Activated T-cell treated with anti-CD3 and anti-CD28 coated beads, Interleukin-2, amount 50 U/mL, for 72 hours (primary cell): ENCODE measurements at places on chromosomes 1 and 21.

DNA sequence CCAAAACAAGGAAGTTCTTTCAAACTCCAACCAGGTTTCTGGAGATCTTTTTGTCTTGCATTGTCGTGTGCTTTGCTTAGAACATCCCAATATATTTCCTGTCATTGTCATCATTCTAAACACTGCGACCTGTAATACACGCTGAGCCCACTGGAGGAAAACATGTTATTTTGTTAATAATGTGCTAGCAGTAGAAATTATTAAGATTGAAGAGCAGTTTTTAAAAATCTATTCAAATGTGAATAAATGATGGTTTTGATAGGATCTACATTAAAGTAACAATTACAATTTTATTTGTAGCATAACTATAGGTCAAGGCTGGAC, 268.5 kb downstream of the PTPRC start:
- no peak for DNase-seq
- H3K4me3 ChIP-seq, result peak overlapping the region; percentile 54
- peaks cover 48% of the 10 kb centered on the region for H3K4me1 ChIP-seq
- H3K27me3 ChIP-seq, result no peaks in the 10 kb centered on the region
- peak overlapping the region; percentile 39 for H3K27ac ChIP-seq
- H3K36me3 ChIP-seq, result no peaks in the 10 kb centered on the region

DNA sequence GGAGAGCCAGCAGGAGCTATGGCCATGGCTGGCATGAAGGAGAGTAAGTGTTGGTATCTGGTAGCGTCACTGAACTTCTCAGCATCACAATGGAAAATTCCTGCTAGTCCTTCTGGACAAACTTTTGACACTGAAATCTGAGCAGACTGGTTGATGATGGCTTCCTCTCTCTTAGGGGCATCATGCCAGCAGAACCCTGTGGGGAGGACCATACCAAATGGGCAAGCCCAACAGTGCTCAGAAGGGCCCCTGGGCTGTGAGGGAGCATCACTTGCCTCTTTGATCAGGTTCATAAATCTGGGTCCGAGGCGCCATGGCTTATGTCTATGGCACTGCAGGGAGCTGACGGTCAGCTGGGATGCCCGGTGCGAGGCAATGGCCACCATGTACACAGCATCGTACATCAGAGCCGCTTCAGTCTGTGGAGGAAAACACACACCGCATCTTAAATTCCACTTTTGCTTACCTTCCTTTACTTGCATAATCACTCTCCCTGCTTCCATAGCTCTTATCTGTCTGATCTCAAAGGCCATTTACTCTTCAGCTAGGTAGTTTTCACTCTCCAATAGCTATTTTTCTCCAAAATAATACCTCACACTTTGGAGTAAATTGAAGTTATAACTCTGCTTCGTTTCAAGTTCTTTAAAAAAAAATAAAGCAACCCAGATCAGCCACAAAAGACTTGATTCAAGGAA, 297.1 kb downstream of the GRIK1 start:
- no peaks in the 10 kb centered on the region for H3K36me3 ChIP-seq
- no peak for DNase-seq
- H3K4me3 ChIP-seq, result no peak overlapping the region
- H3K4me1 ChIP-seq, result peaks cover 6% of the 10 kb centered on the region

GRCh38 chr1:154664331-154665002, 56.5 kb upstream of the ADAR start:
- no peaks in the 10 kb centered on the region for H3K4me1 ChIP-seq
- no peak overlapping the region for H3K27ac ChIP-seq
- no peak overlapping the region for H3K4me3 ChIP-seq
- H3K36me3 ChIP-seq, result no peaks in the 10 kb centered on the region

- peaks cover 65% of the 10 kb centered on the region for H3K4me1 ChIP-seq
- no peaks in the 10 kb centered on the region for H3K27me3 ChIP-seq
These were observed 625 bp upstream of the DARS2 start for GRCh38 chr1:173823781-173824314.

GRCh38 chr1:9010781-9011323, 15.4 kb downstream of the SLC2A7 start:
- DNase-seq, result no peak
- no peaks in the 10 kb centered on the region for H3K27me3 ChIP-seq
- H3K4me1 ChIP-seq, result peaks cover 10% of the 10 kb centered on the region
- H3K4me3 ChIP-seq, result no peak overlapping the region

DNA sequence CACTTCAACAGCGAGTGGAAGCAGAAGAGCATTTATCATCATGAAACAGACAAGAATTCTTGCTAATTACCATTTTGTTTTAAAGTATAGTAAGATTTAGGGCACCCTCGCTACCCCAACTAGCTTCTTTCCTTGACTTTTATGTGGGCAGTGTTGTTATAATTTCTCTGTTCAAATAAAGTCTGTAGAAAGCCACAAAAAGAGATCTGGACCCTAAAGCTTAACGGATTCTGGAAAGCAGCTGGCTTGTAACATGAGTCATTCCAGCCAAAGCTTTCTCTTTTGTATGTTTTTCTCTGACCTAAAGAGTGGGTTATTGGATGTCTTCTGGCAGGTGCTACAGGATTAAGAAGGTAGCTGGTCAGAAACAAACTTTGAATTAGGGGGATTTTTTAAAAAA, 37.4 kb downstream of the RUNX1 start:
- H3K4me1 ChIP-seq, result peaks cover 87% of the 10 kb centered on the region
- H3K27ac ChIP-seq, result peak overlapping the region; percentile 76

DNA sequence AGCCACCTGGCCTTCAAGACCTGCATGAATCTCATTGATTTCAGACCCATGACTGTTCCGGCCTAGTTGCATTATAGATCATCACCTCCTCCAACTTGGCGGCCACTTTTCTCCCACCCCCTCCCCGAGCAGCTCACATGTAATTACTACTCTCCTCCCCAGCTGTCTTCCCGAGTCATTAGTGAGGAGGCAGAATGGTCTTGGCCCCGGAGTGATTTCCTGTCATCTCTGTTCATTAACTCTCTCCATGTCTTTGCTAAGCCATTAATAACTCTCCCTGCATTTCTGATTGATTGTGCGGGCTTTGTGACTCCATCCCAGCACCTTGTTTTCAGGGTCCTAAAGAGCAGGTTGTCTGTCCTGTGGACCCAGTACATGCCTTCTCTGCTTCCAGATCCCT, 75.6 kb upstream of the CNTN2 start:
- DNase-seq, result no peak
- peaks cover 41% of the 10 kb centered on the region for H3K27me3 ChIP-seq
- H3K27ac ChIP-seq, result no peak overlapping the region
- H3K4me1 ChIP-seq, result peaks cover 7% of the 10 kb centered on the region

DNA sequence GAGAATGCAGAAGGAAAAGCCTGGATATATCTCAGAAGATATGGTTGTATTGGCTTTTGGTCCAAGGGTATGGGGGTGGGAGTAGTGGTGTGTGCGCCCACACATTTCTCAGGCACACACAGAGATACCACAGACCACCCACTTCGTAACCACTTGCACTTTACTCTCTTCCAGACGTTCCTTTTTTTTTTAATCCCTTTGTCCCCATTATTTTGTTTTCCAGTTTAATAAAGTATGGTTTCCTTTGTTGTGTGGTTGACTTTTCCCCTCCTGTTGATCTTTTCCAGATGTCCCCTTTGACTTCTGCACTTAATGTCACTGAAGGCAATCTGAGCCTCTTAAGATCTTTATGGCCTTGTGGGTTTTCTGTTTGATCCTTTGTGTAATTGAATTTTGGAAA, 10.5 kb upstream of the TARS2 start:
- peaks cover 2% of the 10 kb centered on the region for H3K36me3 ChIP-seq
- no peaks in the 10 kb centered on the region for H3K27me3 ChIP-seq
- H3K4me3 ChIP-seq, result no peak overlapping the region
- peak overlapping the region; percentile 21 for H3K27ac ChIP-seq

- H3K27ac ChIP-seq, result no peak within 1 kb of the TSS
- peaks cover 6% of the 10 kb centered on the region for H3K4me1 ChIP-seq
- H3K4me3 ChIP-seq, result no peak within 1 kb of the TSS
- no peaks in the 10 kb centered on the region for H3K27me3 ChIP-seq
These were observed at the start of gene GJC2 for GRCh38 chr1:228149406-228150119. GJC2 (plus strand) TSS chr1:228149930; CDS start chr1:228157759, 7,829 bp downstream.

DNA sequence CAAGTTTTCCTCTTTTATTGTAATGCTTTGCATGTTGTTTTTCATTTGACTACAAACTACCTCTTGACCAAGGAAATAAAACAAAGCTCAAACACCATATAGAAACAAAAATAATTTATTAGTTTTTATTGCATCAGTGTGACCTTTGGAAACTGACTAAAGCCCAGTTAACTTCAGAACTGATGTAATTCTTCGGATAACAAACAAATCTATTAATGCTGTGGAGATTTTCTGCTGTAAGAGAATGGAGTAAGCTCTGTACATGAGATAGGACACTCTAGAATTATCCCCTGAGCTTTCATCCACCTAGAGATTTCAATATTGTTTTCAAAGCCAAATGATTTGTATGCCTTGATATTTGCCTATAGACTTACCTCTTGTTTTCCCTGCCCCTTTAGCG, 154.0 kb upstream of the KCNK2 start:
- no peak for DNase-seq
- H3K36me3 ChIP-seq, result no peaks in the 10 kb centered on the region
- H3K27ac ChIP-seq, result no peak overlapping the region
- H3K27me3 ChIP-seq, result no peaks in the 10 kb centered on the region
- H3K4me1 ChIP-seq, result no peaks in the 10 kb centered on the region
- no peak overlapping the region for H3K4me3 ChIP-seq

DNA sequence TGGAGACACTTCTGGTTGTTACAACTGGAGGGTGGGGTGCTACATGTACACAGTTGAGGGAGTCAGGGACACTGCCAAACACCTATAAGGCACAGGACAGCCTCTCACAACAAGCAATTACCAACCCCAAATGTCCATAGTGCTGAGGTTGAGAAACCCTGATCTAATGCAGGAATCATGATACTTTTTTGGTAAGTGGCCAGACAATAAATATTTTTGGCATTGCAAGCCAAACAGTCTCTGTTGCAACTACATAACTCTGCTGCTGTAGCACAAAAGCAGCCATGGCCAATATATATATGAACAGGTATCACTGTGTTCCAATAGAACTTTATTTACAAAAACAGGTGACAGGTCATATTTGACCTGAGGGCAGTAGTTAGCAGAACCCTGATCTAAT, 177.5 kb downstream of the ASTN1 start:
- no peak overlapping the region for H3K27ac ChIP-seq
- H3K4me3 ChIP-seq, result no peak overlapping the region
- peaks cover 6% of the 10 kb centered on the region for H3K27me3 ChIP-seq
- H3K36me3 ChIP-seq, result no peaks in the 10 kb centered on the region

GRCh38 chr1:226865590-226865989, 4.8 kb upstream of the PSEN2 start:
- no peaks in the 10 kb centered on the region for H3K36me3 ChIP-seq
- H3K27ac ChIP-seq, result no peak overlapping the region
- no peak overlapping the region for H3K4me3 ChIP-seq
- DNase-seq, result no peak

DNA sequence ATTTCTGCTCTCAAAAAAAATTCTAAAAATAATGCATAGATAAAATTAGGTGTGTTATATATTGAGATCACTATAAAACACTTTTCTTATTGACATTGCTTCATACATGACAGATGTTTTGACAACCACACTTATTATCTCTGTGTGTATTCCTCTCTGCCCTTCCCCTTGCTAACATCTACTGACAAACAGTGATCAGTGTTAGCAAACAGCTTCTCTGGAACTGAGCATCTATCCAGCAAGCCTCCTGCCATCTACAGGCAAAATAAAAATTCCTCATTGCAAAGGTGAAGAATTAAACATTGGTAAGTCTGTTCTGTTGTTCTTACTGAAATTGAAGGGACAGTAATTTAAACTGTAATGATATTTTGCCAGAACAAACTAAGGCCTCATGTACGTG, 2153.9 kb downstream of the NCAM2 start:
- no peaks in the 10 kb centered on the region for H3K36me3 ChIP-seq
- no peaks in the 10 kb centered on the region for H3K27me3 ChIP-seq
- no peak for DNase-seq
- no peaks in the 10 kb centered on the region for H3K4me1 ChIP-seq
- H3K27ac ChIP-seq, result no peak overlapping the region

- no peak overlapping the region for H3K27ac ChIP-seq
- no peak overlapping the region for H3K4me3 ChIP-seq
- H3K36me3 ChIP-seq, result no peaks in the 10 kb centered on the region
- no peak for DNase-seq
These were observed 37.7 kb downstream of the SH3BGR start for GRCh38 chr21:39489380-39489924.

DNA sequence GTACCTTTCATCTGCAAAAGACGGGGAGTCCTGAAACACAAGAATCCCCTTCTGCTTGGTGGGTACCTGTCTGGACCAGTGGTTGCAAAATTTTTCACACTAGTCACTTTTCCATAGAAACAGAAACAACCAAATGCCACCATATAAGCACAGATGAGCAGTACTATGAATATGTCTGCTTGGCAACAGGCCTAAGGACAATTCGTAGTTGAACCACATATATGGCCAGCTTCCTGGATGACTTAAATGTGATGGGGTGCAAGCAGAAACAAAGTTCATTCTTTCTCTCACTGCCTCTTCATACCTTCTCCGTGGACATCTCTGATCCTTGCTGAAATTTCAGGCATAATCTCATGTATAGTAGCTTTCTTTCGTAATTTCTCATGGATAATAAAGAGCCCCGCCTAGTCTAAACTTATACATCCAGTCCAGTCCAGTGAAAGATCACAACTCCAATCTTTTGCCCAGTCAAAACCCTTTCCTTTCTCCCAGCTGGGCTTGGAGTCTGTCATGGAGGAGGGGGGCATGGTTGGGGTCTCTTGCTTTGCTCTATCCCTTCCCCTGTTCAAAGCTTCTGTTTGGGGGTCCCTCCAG, 7.0 kb downstream of the FCAMR start:
- H3K4me1 ChIP-seq, result peaks cover 29% of the 10 kb centered on the region
- no peak overlapping the region for H3K27ac ChIP-seq
- no peak for DNase-seq
- H3K4me3 ChIP-seq, result no peak overlapping the region
